ENCODE measurements at places on chromosomes 5 and 9.
A peak's percentile ranks its signal among the peaks of the same experiment; 100 is the strongest.

GRCh38 chr5:127839496-127840197, 136.5 kb downstream of the CCDC192 start:
- no peak for DNase-seq

- no peak for DNase-seq
Measured at GRCh38 chr5:142296914-142297417, 27.9 kb downstream of the SPRY4 start.

DNA sequence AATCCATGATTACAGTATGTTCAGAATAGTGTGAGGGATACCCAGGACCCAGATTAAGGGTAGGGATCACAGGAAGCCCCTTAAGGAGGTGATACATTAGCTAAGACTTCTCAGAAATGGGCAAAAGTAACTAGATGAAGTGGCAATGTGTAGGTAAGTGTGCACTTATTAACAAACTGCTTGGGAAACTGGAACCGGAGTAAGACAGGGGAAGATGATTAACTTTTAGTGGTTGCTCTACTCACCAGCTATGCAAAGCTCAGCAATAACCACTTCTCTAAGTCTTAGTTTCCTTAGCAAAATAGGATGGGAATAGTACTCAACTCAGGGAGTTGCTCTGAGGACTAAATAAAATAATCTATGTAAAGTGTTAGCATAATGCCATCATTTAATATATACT, 182.2 kb downstream of the MCTP1 start:
- DNase-seq = no peak

GRCh38 chr9:2359891-2360471, 261.6 kb upstream of the VLDLR start:
- peak; percentile 86 for DNase-seq

- no peak for DNase-seq
Measured at GRCh38 chr9:134237630-134238265, 73.4 kb upstream of the RNU6ATAC start.

DNA sequence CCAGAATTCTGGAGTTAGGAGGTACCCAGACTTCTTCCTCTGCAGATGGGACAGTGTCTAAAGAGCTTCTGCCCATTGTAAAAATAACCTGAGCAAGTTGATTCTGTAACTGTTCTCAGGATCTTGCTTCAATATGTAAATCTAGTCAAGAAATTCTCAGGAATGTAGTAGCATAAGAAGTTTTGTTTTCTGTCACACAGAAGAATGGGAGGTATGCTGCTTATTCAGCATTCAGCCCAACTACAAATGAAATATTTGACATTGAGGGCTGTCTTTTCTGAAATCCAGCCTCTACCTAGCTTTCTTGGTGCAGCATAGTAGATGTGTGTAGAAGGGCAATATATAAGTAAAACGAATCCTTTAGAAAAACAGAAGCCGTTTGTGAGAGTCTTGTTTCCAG, 13.8 kb downstream of the MACIR start:
- no peak for DNase-seq

GRCh38 chr5:173567548-173567947, 48.9 kb downstream of the BOD1 start:
- no peak for DNase-seq

DNA sequence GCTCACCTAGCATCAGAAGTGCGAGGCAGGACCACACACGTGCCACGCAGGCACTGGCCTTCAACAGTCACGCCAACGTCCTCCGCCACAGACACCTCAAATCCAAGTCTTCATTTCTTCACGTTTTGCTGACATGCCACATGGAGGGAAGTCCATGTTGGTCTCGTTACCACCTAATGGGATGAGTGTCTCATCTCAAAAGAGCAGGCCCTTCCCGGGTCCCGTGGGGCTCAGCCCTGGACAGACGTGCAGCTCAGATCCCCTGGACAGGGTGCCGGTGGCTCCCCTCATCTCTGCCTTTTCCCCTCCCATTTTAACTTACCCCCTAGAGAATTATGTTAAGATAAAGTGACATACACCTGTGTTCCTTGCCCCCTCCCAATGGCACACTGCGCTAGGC, 76.8 kb downstream of the MRPL36 start:
- DNase-seq = no peak

DNA sequence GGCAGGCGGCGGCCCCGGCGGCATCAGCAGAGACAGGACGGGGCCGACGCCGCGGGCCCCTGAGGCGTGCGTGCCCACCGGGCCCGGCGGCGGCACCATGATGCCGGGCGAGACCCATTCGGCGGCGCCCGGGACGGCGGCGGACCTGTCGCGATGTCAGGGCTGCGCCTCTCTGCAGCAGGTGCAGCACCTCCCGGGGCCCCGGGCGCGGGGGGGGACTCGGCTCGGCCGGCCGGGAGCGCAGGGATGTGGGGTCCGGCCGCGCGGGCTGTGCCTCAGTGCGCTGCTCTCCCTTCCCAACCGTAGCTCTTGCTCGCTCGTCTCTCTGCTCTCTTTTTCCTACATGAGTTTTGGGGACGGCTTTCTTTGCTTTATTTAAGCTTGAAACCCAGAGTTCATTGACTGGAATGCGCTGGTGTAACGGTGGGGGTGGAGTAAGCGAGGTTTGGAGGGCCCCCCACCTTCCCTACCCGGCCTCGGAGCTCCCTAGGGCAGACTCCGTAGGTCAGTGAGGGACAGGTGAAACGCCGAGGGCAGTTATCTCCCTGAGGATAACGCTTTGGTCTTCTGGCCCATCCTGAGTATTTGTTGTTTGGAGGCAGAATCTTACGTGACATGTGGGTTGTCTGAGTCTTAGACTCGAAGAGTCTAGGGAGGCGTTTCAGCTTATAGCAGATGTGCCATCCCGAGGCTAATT, 490 bp downstream of the ICE1 start:
- DNase-seq = no peak

GRCh38 chr9:132478353-132479050, 68.5 kb downstream of the CFAP77 start:
- DNase-seq = no peak

DNA sequence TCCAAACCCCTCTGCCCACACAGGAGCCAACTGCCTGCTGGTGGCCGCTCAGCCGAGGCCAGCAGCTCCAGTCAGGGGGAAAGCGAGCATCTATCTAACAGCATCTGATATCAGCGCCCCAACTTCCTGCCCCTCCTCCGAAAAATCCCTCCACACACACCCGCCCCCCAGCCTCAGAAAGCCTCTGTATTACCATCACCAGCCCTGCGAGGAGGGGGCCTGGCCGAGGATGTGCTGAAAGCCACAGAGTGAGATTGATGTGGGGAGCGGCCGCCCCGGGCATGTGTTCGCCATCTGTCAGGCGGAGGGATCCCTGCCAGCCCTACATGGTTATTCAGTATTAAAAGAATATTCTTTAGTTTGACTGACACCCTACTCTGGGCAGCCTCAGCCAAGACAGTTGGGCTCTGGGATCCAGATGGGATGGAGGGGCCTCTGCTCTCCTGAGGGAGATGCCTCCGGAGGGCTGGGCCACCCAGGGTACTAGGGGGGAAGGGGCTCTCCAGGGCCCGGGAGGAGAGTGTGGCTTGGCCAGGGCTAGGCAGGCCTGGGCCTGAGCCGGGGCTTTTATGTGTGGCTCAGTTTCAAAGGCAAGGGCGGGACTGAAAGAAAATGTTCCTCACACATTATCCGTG, 98.0 kb downstream of the HSD17B3 start:
- DNase-seq = peak; percentile 84

- no peak for DNase-seq
Measured at GRCh38 chr9:108903420-108904103, 30.4 kb downstream of the ELP1 start.

GRCh38 chr5:39022151-39022550, 52.0 kb downstream of the RICTOR start:
- no peak for DNase-seq

DNA sequence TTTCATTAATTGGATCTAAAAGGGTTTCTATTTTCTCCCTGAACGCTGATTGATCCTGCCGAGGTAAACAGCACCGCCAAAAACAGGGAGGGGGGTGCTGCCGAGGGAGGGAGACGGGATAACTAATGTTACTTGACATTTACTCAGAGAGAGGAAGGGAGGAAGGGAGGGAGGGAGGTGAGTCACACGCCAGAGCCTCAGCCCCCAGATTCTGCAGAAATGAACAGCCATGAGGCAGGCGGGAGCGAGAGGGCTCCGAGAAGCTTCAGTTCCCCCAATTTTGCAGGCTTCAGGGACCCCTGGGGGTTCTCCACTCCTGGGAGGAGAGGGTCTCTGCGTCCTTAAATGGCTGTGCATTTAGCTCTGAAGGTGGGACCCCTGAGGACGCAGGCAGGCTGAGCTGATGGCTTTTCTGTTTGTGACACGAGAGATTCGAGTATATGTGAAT, 59.1 kb upstream of the IER5L start:
- no peak for DNase-seq

DNA sequence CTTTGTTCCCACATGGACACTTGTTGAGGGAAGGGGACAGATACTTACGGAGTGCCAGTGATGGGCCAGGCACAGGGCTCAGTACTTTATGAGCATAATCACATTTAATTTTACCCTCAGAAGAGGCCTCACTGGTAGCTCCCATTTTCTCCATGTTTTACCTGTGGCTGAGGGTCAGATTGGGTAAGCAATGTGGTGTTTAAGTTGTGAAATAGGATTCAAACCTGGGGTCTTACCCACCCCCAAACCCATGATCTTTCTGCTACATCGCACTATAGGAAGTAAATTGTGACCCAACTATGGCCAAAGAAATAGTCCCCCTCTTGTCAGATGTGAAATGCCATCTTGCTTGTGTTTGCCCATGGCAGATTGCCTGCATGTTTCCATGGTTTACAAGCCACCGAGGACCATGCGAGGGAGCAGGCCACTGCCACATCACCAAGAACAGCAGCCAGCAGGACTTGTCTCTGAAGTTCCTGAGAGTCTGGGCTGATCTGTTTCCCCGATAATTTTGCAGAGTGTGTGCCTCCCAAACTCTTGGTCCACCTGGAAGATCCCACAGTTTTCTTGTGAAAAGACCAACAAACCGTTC, 95.4 kb downstream of the MACROH2A1 start:
- no peak for DNase-seq

DNA sequence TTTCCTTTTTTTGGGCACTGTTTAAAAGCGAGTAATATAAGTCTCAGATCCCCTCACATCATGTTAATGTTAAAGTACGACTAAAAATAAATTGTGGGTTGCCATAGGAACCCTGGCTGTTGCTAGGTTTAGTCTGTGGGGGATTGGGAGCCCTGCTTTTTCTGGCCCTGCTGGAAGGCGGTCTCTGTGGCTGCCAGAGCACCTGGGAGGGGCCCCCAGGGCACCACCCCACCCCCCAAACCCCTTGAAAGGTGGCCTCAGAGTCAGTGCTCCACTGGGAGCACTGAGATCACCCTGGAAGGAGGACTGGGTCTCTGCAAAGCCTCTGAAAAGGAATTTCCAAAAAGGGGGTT, 66.2 kb upstream of the NEURL1B start:
- no peak for DNase-seq

DNA sequence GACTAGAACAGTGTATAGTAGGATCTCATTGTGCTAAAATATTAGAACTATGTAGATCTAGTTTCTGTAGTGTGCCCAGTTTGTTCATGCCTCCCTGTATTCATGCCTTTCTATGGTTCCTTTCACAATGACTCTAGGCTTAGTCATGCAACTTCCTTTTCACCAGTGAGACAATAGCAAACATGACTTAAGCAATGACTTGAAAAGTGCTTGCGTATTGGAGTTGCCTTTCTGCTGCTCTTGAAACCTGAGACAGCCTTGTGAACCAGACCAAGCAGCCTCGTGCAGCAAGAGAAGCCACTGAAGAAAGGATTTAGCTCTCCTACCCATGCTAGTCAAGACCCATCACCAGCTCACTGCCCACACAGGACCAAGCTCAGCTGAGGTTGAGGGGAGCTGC, 294.5 kb upstream of the TAS2R1 start:
- no peak for DNase-seq

GRCh38 chr5:128470663-128471062, 67.4 kb downstream of the FBN2 start:
- no peak for DNase-seq

GRCh38 chr5:72125941-72126620, 18.8 kb downstream of the MAP1B start:
- DNase-seq = no peak

DNA sequence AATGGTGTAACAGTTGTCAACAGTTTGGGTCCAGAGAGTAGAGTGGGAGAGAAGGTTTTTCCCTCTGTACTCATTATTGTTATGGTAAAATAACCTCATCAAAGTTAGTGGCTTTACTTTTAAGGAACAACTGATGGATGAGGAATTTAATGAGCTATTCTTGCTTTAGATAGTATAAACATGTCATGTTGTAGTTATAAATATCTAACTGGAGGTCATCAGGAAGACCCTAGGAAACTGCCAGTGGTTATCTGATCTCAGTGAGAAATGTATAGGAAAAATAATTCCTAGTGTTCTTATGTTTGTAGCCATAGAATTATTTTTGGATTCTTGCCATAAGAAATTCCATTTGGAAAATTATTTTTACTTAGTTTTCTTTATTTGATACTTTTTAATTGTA, 4.1 kb downstream of the ERCC6L2 start:
- DNase-seq = no peak

- no peak for DNase-seq
Measured at GRCh38 chr5:140992828-140993227, 26.6 kb downstream of the PCDHAC2 start.

- no peak for DNase-seq
Measured at GRCh38 chr9:33025572-33026342, 684 bp downstream of the DNAJA1 start.

- DNase-seq = no peak
Measured at GRCh38 chr5:87101321-87101720, 166.4 kb upstream of the RASA1 start.

- no peak for DNase-seq
Measured at GRCh38 chr5:42285230-42285629, 138.0 kb upstream of the GHR start.

- no peak for DNase-seq
Measured at GRCh38 chr9:38254151-38254550, 138.4 kb upstream of the ALDH1B1 start.

GRCh38 chr9:121324316-121324715, 45.7 kb downstream of the STOM start:
- no peak for DNase-seq

DNA sequence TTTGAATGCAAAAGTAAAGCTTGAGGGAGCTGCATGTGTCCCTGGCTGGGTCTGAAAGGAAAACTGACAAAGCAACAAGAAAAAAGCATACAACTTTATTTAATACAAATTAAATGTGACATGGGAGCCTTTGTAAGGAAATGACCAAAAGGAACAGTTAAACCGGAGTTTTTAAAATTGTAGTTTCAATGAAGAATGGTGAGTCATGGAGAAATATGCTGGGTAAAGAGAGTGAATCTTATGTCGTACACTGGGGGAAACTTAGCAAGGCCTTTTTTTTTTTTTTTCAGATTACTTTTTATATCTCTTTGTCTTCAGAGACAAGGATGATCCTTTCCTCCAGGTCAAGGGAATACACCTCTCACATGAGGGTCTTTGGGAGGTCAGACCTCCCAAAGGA, 50.1 kb upstream of the FBXL17 start:
- DNase-seq = no peak

- DNase-seq = no peak
Measured at GRCh38 chr5:179143446-179143845, 83.3 kb downstream of the ZNF354C start.

DNA sequence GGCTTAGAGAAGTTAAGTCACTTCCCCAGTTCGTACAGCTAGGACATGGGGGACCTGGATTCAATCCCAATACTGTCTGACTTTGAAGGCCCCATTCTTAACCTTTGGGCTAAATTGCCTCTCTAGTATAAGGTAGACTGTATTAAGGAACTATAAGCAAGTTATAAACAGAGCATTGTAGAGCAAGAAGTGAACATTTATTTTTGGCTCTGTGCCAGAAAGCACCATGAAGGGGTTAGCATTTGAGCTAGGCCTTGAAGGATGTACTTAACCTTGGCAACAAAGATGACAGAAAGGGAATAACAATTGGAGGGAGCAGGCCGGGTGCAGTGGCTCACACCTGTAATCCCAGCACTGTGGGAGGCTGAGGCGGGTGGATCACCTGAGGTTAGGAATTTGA, 32.8 kb downstream of the GALNT10 start:
- no peak for DNase-seq
